ENCODE measurements at places on chromosomes 5 and 9.

GRCh38 chr5:139915266-139915665 lies 119.7 kb downstream of the PSD2 start:
- DNase-seq: no peak

DNA sequence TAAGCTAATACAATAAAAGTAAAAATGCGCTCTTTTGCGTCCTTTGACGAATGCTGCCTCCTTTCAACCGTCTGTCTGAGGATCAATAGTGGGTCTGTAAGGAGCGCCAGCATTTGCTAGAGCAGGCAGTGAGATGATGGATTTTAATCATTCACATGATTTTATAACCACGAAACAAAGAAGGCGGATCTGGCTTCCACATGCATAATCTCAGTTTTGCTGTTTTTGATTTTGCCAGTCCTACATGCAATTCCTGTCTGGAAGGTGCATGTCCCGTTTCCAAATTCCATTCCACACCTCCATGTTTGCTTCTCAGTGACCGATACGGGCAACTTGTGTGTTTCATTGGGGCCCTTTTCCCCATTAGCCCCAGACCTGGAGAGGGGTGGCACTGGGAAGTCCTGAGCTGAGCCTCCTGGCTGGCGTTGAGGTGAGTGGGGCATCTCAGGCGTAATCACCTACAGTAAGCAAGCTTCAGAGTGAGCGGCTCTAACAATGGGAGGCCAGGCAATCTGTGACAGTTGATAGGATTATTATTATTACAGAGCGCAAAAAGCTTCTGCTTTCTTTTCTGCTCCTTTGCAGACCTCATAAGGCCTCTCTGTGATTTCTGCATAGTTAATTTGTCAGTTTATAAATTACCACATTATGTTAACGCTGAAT lies 405.4 kb downstream of the ZSWIM6 start:
- no peak for DNase-seq

DNA sequence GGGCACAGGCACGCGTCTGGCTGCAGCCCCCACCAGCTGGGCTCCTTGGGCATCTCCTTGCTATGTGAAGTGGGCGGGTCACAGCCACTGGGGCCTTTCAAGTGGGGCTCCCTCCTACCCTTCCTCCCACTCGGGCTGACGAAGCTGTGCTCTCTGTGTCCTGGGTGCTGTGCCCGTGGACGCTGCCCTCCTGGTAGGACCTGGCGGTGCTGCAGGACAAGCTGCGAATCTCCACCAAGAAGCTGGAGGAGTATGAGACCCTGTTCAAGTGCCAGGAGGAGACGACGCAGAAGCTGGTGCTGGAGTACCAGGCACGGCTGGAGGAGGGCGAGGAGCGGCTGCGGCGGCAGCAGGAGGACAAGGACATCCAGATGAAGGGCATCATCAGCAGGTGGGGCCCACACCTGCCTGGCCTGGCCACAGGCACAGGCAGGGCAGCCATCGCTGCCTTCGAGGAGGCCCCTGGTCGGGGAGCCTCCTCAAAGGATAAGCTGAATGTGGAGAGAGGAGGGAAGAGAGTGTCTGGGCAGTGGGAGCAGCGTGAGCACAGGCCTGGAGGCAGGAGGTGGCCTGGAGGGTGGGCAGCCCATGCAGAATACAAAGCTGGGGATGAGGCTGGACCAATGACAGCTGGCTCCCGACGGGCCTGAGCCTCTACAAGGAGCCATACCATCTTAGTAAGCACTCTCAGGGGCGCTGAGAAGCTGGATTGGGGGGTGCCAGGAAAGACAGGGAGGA lies 124.7 kb downstream of the DAB2IP start:
- DNase-seq: no peak

DNA sequence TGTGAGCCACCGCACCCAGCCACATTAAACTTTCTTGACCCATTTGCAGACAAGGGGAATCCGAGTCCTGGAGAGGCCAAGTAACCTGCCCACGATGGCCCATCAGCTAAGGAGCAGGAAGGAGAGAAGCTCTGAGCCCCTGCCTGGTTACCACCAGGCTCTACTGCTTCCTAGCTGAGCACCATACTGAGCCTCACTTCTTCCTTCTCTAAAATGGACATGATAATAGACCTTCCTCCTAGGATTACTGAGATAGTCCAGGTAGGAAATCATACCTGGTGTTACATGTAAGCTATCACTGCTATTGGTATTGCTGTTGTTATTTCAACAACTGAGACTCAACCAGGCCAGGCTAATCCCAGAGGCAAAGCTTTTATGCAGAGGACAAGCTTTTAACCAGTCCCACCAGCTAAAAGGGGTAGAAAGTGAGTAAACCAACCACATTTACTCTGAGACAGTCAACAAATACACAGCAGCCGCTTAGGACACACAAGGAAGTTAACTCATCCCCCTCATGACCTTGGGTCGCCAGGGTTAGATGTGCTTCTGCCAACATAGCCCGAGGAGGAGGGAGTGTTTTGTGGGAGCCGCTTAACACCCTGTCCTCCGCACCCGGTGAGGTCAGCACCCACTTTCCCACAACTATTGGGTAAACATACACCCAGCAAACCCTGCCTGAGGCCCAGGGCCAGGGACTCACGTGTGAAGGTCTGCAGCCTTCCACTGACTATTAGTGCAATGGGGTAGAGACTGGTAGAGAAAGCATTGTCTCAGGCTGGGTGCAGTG lies 20.6 kb upstream of the PTGES start:
- no peak for DNase-seq

GRCh38 chr5:136840601-136841000 lies 475.3 kb upstream of the TRPC7 start:
- no peak for DNase-seq

- DNase-seq: no peak
Measured at GRCh38 chr9:20486552-20486951, 135.7 kb downstream of the MLLT3 start.

All from renal cortex interstitium (tissue), 15 donors.